ENCODE measurements at places on chromosomes 16 and 17.

GRCh38 chr16:21598701-21599121, 666 bp upstream of the METTL9 start:
- DNase-seq: no peak

- no peak for DNase-seq
Observed at GRCh38 chr17:2064980-2065785, 10.3 kb downstream of the HIC1 start.

DNA sequence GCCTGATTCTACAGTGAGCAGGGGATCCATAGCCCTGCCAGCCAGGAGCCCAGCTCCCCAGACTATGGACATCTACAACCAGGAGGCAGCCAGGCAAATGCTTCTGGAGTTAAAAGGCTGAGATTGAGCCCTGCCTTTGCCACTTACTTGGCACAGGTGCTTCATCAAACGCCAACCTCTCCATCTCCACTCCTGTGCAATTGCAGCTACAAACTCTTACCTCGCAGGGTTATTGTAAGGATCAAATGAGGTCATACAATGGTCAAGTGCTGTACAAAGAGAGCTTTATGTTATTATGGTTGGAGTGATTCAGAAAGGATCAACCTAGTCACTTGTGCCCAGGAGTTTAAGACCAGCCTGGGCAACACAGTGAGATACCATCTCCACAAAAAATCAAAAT, 9.8 kb upstream of the MYO18A start:
- DNase-seq: no peak

- no peak for DNase-seq
Observed at GRCh38 chr16:4136229-4136813, 20.1 kb upstream of the ADCY9 start.

- no peak for DNase-seq
Observed at GRCh38 chr16:19182481-19182880, 14.4 kb downstream of the SYT17 start.

- DNase-seq: no peak
Observed at GRCh38 chr17:9292561-9292941, 271.2 kb downstream of the NTN1 start.

GRCh38 chr17:76513306-76513692, 12.1 kb upstream of the RHBDF2 start:
- no peak for DNase-seq

DNA sequence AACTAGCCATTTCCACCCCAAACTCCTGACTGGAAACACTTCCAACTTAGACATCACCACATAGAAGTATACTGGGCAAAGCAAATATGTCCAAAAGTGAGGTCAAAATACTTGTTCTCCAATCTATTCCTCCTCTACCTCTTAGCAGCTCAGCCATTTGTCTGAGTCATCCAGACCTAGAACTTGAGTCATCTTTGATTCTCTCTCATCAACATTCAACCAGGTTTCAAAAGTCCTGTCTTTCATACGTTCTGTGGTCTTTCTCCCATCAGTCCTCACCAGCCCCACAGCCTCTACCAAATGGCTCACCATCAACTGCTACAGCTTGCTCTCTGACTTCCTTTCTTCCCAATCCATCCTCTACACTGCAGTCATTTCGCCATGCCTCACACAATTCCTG, 6.8 kb downstream of the ANKFY1 start:
- no peak for DNase-seq

- no peak for DNase-seq
Observed at GRCh38 chr17:40461732-40462342, 18.6 kb downstream of the IGFBP4 start.

DNA sequence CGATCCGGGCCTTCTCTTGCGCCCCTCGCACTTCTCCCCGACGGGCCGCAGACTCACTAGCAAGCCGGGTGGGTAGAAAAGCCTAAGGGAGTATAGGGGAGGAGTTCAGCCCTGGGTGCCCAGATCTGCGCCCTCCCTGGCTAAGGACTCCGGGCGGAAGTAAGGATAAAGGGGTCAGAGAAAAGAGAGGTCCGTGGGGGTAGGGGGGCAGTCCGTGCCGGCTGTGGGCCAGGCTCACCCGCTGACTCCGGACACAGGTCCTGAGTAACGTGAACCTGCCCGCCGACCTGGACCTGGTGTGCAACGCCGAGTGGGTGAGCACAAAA, 1.8 kb downstream of the NAGS start:
- DNase-seq: no peak

DNA sequence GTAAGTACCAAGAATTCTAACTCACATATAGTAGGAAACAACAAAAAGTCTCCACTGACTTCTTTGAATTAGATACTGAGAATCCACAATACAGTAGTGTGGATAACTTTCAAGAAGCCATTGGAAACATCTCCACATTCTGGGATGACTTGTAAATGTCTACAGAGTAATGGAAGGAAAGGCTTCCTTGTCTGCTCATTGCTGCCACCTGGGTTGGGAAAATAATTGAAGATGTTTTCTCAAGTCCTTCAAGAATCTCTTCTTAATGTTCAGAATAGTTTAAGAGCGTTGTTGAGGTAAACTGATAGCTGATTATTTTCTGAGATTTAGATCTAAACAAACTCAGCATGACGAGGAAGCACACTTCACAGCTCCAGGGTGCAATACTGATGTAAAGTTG, 14.0 kb downstream of the CPSF4L start:
- no peak for DNase-seq

- DNase-seq: no peak
Observed at GRCh38 chr17:67481808-67482207, 104.7 kb downstream of the PITPNC1 start.

- DNase-seq: no peak
Observed at GRCh38 chr17:57758654-57759053, 13.6 kb upstream of the CCDC182 start.

- no peak for DNase-seq
Observed at GRCh38 chr16:83185902-83186301, 559.1 kb downstream of the CDH13 start.

- no peak for DNase-seq
Observed at GRCh38 chr16:69436896-69437295, 12.5 kb downstream of the CYB5B start.

DNA sequence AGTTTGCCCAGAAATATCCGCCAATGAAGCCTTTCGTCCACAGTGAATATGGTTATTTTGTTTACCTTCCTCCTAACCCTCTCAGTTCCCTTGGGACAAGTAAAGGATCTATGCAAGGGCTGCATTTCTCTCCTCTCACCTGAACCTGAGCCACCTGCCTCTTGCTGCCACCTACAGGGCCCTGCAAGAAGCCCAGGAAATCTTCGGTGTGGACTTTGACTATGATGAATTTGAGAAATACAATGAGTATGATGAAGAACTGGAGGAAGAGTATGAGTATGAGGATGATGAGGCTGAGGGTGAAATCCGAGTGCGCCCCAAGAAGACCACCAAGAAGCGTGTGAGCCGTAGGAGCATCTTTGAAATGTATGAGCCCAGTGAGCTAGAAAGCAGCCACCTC, 14.0 kb downstream of the SUPT6H start:
- DNase-seq: no peak

DNA sequence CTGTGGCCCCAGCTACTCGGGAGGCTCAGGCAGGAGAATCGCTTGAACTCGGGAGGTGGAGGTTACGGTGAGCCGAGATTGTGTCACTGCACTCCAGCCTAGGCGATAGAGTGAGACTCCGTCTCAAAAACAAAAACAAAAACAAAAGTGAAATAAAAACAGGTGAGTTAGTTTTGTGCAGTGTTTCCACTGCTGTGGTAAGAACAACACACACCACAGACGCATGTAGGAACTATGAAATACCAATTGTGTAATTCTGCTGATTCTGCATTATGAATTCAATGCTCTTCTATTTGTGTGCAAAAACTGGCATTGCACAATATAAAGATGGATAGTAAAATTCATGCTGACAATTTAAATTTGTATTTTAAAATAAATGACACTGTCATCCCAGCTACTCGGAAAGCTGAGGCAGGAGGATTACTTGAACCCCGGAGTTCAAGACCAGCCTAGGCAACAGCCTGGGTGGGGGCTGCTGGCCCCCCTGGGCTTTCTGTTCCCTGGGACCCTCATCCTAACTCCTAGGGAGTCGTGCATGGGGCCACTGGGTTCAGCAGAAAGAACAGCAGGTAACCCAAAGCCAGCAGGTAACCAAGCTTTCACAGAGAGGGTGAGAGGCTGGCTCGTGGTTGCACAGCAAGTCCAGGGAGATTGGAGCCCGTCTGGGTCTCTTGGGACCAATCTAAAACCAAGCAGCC, 10.6 kb upstream of the RHBDF2 start:
- no peak for DNase-seq

GRCh38 chr17:7794075-7794663, 39.8 kb upstream of the KDM6B start:
- DNase-seq: no peak

- peak; percentile 46 for DNase-seq
Observed at GRCh38 chr16:11354733-11355574, 9.7 kb downstream of the RMI2 start.

DNA sequence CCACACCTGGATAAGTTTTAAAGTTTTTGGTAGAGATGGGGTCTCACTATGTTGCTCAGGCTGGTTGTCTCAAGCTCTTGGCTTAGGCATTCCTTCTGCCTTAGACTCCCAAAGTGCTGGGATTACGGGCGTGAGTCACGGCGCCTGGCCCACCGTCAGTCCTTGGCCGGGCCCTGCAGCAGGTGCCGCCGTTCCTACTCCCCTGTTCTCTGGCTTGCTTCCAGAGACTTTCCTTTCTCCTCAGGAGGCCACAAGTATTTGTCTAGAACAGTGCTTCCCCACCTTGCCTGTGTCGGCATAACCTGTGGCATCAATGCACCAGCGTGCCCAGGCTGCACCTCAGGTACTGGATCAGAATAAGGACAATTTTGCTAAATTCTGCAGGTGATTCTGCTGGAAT, 3.0 kb upstream of the MGAT5B start:
- DNase-seq: no peak

- DNase-seq: no peak
Observed at GRCh38 chr16:30747331-30747730, 894 bp upstream of the PHKG2 start.

DNA sequence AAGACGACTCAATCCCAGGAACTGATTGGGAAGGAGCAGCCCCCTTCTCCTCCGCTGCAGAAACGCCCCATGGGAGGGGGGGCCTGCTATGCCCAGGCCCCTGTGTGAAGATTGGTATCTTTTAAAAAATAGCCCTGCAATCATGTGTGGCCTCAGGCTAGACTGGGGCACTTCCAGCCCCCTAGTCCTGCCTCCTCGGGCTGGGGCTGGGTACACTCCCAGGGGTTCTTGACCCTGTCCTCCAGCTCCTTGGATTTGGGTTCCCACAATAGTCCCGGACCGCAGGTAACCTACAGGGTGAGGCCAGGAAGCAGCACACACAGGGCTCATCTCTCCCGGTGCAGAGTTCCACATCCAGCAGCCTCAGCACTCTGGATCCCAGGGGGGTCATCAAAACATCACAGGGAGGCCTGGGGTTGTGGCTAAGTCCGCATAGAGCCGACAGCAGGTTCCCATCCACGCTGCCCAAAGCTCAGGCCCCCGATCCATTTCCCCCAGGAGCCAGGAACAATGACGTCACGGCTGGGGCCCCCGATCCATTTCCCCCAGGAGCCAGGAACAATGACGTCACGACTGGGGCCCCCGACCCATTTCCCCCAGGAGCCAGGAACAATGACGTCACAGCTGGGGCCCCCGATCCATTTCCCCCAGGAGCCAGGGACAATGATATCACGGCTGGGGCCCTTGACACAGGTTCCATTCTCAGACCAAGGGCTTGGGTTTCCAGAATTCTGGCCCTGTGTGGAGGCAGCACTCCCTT, 202.4 kb downstream of the IRF8 start:
- no peak for DNase-seq

DNA sequence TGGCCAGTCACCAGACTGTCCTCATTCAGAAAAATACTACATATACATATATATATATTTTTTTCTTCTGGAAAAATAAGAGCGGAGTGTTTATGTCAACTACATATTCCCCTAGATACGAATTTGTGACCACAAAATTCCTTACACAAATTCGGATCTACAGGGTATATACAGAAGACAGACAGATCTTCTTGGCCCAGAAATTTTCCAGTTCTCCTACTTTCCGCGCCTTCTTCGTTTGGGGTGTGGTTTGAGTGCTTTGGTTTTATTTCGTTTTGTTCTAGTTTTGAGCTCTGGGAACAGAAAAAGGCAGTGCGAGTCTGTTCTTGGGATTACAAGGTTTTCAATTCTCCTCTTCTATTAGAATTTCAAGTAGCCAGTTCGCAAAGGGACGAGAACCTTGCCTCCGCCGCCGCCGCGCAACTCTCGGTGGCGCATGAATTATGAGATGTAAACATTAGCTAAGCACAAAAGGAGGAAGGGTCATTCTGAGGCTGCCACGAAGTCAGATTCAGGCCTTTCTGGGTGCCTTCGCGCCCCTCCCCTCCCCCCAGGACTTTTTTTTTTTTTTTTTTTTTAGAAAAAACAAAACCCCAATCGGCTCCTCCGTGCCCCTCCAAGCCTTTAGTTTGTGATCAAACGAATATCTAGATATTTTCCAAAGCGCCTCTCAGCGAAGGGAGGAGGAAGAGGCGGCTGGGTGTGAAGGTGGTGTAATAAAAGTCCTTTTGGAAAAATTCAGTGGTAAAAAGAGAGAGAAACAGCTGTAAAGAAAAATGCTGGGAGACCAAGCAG, 1.8 kb upstream of the HOXB4 start:
- no peak for DNase-seq

DNA sequence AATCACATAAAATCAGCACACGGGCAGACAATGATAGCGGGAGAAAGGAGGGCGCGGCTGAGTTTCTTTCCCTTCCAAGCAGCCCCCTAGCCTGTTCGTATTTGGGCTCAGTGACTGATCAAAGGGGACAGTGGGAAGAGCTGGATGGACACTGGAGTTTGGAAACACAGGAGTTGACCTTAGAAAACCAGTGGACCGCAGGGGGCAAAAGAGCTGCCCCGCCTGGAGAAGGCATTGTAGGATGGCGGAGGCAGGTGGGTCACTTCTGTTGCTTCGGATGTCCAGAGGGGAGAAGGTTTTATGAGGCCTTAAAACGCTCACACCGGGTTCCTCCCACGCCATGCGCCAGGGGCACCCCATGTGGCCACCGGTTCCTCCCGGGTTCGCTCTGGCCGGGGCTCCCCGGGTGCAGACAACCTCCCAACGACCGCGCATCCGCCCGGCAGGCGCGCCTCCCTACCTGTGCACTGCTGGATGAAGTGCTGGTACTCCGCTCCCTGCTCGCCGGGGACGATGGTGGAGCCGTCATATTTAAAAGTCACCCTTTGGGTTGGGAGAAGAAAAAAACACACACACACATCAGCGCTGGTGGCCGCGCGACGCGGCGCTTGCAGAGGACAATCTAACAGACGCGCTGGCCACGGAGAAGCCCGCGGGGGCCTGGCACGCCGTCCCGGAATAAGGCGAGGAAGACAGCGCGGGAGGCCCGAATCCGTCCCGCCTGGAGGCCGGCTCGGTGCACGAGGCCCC, 662 bp downstream of the COTL1 start:
- no peak for DNase-seq

DNA sequence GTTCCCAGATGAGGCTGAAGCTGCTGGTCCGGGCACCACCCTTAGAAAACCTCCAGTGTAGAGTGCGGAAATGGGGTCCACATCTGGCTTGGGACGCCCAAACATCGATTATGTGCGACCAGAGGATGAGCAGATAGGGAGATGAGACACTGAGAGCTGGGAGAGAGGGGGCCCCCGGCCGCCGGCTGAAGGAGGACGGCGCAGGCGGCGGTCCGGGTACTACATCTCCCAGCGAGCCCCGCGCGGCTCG, 182 bp upstream of the SPECC1 start:
- DNase-seq: no peak

GRCh38 chr17:43033948-43034881, 9.2 kb downstream of the RND2 start:
- DNase-seq: no peak
